ENCODE measurements at places on chromosomes 12 and 14. TPM values are rescaled to one million over a fixed set of nuclear protein-coding genes. Genes with fewer than 3 reads are reported as not detected.

- H3K4me3 ChIP-seq, result no peak overlapping the region
- no peaks in the 10 kb centered on the region for H3K27me3 ChIP-seq
- no peaks in the 10 kb centered on the region for H3K4me1 ChIP-seq
- no peaks in the 10 kb centered on the region for H3K36me3 ChIP-seq
Observed at GRCh38 chr14:65686761-65687160, 274.2 kb downstream of the FUT8 start.

- no peaks in the 10 kb centered on the region for H3K36me3 ChIP-seq
- H3K4me1 ChIP-seq, result peaks cover 8% of the 10 kb centered on the region
- no peak overlapping the region for H3K4me3 ChIP-seq
- H3K27ac ChIP-seq, result no peak overlapping the region
Observed at GRCh38 chr12:132170094-132170636, 25.9 kb downstream of the NOC4L start.

DNA sequence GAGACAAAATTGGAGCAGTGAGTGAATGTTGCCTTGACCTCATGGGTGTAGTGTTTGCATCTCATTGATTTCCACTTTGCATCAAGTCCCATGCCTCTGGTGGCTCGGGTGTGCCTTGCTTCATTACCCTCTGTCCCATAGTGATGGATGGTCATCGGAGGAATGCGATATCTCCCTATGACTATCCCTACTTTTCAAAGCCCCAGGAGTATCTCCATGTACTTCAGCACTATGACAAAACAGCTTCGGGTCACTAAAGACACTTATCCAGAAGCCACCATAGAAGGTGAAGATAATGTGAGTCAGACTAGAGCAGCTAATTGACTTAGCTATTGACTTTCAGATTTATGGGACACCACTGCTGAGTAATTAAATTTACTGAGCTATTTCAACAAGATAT lies 355.1 kb upstream of the CCDC196 start:
- H3K27me3 ChIP-seq, result no peaks in the 10 kb centered on the region
- no peak overlapping the region for H3K27ac ChIP-seq
- H3K36me3 ChIP-seq, result no peaks in the 10 kb centered on the region
- no peak for DNase-seq

The GZMB gene
- not detected for polyA plus RNA-seq

The GYS2 gene
- not detected for polyA plus RNA-seq
